Stimulated activated CD4-positive, alpha-beta T cell treated with anti-CD3 and anti-CD28 coated beads, Interleukin-1b, Interleukin-23, amount 100 ng/mL, for 1 hour (primary cell): ENCODE measurements at places on chromosomes 13 and 19.

GRCh38 chr13:72150502-72150901 lies 283.5 kb upstream of the DACH1 start:
- DNase-seq = no peak

DNA sequence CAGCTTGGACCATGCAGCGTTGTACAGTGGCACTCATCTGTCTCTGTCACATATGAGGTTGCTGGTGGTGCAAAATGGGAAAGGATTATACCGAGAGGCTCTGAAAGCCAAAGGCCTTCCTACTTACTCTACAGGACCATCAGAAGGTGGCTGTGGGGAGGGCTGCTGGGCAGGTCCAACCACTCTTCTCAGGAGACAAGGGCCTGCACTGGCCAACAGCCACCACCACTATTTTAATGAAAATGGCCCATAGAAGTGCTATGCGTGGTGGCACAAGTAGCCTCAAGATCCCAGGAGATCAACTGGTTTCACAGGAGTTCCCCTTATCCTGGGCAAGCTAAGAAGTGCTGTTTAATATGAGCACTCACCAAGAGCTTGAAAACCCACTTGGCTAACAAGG lies 52.3 kb downstream of the MRPL57 start:
- no peak for DNase-seq

DNA sequence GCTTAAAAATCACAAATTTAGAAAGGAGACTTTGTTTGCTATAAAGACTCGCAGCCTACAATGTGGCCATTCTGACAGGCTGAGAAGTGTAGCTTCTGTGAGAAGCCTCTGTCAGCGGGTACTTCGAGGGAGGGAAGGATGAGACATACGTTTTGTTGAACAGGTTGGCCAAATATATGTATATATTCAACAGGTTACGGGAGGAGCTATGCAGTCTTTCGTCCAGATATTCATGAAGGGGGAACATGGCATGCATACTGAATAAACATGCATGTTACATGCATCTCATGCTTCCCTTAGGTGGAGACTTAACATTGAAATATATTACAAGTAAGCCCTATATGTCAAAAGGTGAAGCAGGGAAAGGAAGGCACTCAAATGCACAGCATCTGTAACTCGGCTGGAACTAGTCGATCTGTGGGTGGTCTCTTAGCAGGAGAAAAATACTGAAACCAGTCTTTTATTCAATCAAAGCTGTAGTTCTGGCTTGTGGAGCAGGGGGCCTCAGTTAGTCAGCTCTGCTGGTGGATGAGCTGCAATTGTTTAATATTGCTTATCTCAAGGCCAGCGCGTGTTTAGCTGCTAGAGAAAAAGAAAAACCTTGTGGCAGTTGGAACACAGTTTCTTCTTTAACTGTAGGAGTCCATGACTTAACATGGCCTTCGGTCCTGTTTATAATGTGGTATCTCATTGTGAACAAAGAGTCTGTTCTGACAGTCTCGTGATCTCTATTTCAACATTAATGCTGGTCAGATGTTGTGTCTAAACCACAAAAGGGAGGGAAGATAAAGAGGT lies 94.3 kb downstream of the FAM216B start:
- no peak for DNase-seq

DNA sequence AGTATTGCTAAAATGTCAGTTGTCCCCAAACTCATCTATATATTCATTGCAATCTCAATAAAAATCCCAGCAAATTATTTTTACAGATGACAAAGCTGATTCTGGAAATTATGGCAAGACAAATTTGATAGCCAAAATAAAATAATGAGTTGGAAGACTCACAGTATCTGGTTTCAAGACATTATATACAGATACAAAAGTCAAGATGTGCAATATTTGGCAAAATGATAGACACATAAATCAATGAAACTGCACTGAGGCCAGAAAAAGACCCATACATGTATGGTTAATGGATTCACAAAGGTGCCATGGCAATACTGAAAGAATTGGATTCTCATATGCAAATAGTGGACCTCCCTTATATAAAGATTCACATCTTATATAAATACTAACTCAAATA lies 24.2 kb downstream of the ZNF45 start:
- DNase-seq = no peak

- no peak for DNase-seq
Observed at GRCh38 chr13:106087201-106087600, 448.3 kb downstream of the EFNB2 start.

GRCh38 chr19:58516246-58516836 lies 3.3 kb downstream of the ZBTB45 start:
- DNase-seq = no peak

GRCh38 chr13:42486711-42487198 lies 87.2 kb upstream of the TNFSF11 start:
- DNase-seq = no peak

GRCh38 chr19:5113633-5114586 lies 145.0 kb downstream of the KDM4B start:
- no peak for DNase-seq

- no peak for DNase-seq
Observed at GRCh38 chr13:38872693-38873092, 117.9 kb downstream of the STOML3 start.

DNA sequence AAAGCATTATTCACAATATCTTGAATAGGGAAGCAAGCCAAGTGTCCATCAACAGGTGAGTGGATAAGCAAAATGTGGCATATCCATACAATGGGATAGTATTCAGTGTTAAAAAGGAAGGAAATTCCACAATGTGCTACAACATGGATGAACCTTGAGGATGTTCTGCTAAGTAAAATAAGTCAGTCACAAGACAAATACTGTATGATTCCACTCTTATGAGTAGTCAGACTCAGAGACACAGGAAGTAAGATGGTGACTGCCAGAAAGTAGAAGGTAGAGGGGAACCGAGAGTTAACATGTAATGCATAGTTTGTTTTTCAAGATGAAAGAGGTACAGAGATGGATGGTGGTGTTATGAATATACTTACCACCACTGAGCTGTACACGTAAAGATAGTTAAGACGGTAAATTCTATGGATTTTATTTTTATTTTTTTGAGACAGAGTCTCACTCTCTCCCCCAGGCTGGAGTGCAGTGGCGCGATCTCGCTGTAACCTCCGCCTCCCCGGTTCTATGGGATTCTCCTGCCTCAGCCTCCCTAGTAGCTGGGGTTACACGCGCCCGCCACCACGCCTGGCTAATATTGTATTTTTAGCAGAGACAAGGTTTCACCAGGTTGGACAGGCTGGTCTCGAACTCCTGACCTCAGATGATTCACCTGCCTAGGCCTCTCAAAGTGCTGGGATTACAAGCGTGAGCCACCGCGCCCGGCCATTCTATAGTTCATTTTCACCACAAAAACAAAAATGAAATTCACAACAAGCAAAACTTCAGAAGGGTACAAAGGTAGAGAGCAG lies 1.0 kb upstream of the CHAMP1 start:
- DNase-seq = peak; percentile 11

DNA sequence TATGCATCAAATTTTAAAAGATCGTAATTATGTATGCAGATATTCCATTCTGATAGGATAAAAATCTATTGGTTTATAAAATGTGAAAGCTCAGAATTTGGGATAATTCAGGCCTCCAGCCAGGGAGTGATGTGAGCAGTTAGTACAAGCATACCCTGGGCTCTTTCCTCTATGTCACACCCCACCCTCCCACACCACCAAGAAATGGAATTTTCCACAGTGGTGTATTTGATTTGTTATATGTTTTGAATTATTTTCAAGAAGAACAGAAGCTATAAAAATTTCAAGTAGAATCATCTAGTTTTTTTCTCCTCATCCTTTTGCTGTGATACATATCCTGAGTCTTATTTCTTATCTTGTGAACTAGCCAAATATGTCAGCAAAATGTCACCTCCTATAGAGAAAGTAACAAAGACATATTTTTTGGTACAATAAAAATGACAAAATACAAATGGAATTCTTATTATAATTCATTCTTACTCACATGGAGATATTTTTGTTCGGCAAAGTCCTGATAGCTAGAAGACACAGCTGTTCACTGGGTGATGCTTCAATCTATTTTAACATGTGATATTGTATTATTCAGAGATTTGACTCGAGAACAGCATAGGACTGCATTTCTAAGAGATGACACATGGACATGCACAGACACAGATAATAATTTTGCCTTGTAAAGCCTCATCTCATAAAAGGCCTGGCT lies 61.2 kb upstream of the FRY start:
- no peak for DNase-seq

DNA sequence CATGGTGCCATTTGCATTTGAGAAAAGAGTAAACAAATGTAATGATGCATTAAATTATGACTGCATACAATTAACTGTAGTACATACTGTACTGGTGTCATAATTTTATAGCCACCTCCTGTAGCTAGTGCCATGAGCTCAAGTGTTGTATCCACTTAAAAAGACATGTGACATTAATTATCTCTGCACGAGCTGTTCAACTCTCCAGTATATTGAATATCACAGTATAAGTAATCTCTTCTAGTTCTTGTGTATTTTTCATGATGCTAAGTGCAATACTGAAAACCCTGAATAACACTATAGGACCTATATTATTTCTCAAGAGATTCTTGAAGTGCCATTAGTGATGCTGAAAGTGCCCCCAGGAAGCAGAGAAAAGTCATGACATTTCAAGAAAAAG lies 387.3 kb downstream of the PCDH17 start:
- DNase-seq = no peak

- no peak for DNase-seq
Observed at GRCh38 chr13:99199541-99200431, 868 bp upstream of the UBAC2 start.

DNA sequence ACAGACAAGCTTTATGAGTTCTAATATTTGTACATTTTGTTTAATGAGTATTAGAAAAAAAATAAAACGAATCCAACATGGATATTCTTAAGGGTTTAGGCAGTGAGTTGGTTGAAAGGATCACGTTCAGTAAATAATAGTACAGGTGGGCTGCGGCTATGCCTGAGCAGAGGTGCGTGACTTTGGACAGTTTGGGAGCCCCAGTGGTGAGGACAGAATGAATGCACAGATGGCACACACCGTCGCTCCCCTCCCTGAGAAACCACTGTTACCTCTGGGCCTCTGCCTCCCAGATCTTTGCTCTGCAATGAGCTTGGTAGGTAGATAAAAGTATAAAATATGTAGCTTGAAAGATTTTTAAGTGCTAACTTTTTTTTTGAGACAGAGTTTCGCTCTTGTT lies 153.3 kb downstream of the SIPA1L3 start:
- DNase-seq = no peak

DNA sequence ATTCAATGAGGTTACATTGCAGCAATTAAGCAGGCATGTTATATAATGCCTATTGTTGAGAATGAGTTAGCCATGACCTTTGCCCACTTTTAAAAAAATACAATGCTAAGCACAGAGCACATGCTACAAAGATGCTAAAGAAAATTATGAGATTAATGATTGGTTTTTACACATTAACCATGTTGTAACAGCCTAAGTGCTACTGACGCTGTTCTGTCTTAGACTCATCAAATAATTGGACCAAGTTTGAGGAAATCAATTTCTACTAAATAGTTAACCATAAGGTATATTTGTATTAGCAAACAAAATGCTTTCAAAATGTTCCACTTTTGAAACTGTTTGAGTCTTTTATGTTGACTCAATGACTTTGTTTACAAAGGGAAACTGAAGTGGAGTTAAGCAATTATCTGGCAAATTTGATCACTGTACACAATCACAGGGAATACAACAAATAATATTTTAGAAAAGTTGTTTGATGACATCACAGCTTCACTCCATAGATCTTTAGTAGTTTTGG lies 14.3 kb downstream of the MIR17HG start:
- DNase-seq = no peak

DNA sequence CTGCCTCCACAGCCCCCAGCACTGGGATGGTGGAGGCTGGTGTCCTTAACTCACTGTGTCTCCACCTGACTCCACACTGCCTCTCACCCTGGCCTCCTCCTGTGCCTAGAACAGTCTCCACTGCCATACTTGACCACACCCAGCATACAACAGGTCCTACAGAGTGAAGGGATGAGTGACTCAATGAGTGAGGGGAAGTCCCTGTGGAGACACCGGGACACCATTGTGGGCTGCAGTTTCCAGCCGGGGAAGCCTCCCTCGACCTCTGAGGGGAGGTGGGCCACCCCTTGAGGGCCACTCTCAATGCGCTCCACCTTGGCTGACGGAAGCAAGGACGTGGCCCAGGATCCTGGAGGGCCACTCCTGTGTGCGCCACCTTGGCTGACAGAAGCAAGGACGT lies 2.8 kb upstream of the ZNF135 start:
- DNase-seq = no peak

GRCh38 chr19:34243876-34244578 lies 10.3 kb upstream of the GARRE1 start:
- no peak for DNase-seq

DNA sequence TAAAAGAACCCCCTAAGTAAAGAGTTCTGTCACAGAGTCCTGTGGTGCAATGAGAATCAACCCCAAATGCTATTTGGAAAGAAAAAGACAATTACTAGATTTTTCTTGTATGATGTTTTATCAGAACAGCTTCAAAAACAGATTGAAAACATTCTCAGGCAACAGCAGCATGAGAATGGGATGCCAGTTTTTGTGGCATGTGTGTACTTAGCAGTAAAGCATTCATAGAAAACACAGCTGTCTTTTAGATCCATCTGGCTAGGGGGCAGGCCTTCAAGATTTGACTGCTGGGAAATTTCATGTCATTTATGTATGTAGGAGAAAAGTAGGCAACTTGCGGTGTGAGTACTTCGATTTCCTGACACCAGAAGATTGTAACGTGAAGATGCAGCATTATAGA lies 170.5 kb upstream of the HTR2A start:
- DNase-seq = no peak

- DNase-seq = no peak
Observed at GRCh38 chr13:46595136-46595884, 42.3 kb downstream of the LRCH1 start.

DNA sequence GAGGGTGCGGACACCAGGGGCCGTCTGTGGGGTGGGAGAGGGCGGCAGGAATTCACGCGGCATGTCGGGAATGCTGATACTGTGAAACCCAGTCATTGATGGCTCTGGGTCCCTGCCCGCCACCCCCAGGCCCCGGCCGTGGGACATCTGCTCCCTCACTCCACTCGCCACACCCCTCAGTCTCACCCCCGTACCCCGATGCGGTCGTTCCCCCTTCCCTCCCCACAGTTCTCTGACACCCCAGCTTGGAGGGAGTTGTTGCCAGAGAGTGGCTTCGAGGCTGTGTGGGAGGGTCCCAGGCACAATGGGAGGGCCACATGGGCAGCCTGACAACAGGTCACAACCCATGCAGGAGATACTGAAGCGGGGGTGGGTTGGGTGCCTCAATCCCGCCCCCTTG lies 1.8 kb downstream of the MAG start:
- no peak for DNase-seq

- DNase-seq = no peak
Observed at GRCh38 chr13:111484141-111484925, 163.9 kb downstream of the TEX29 start.

DNA sequence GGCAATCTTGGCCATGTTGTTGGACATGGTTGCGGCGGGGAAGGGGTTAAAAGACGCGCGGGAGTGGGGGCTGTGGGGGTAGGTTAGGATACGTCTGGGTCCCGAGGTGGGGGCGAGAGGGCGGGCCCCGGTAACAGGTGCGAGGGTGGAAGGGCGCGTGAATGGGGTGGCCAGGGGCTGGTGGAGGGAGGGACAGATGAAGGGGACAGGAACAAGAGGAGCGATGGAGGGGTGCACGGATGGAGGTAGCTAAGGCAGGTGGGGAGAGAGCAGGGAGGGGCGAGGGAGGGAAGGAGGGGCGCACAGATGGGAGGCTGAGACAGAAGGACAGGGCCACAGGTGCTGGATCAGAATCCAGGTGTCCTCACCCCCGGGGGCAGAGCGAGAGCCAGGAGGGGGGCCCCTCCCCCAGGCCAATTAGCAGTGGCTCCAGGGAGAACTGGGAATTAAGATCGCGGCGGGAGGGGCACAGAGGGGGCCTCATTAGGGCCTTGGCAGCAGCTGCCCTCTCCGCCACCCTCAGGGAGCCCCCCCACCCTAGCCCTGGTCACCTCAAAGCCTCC lies 1.3 kb downstream of the GNG8 start:
- no peak for DNase-seq
